NCI-H510A (cell line): ENCODE measurements at places on chromosomes 3 and 15.

- DNase-seq, result no peak
Observed at GRCh38 chr15:85871545-85871944, 76.8 kb upstream of the KLHL25 start.

DNA sequence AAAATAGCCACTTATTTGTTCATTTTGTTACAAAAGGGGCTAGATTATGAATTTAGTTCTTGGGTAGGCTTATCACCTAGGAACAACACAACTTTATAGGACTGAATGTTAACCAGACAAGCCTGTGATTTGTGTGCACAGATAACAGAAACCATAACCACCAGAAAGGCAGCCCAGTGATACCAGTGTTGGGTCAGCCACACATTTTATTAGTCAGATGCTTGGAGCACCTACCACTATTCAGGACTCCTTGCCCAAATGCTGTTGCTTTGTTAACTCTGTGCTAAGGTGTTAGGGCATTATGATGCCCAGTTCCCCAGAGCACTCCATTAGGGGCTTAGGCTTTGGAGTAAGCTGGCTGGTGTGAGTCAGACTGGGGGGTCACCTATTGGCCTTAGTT is 22.5 kb downstream of the PLCL2 start:
- no peak for DNase-seq

GRCh38 chr3:13621381-13622221 is 72.7 kb downstream of the FBLN2 start:
- no peak for DNase-seq

GRCh38 chr3:31172336-31172735 is 277.9 kb upstream of the GADL1 start:
- DNase-seq, result no peak

- DNase-seq, result no peak
Observed at GRCh38 chr15:52181938-52182780, 9.0 kb downstream of the GNB5 start.

GRCh38 chr15:80371924-80372323 is 32.3 kb upstream of the ARNT2 start:
- no peak for DNase-seq

- DNase-seq, result no peak
Observed at GRCh38 chr3:82520846-82521245, 759.4 kb upstream of the GBE1 start.

DNA sequence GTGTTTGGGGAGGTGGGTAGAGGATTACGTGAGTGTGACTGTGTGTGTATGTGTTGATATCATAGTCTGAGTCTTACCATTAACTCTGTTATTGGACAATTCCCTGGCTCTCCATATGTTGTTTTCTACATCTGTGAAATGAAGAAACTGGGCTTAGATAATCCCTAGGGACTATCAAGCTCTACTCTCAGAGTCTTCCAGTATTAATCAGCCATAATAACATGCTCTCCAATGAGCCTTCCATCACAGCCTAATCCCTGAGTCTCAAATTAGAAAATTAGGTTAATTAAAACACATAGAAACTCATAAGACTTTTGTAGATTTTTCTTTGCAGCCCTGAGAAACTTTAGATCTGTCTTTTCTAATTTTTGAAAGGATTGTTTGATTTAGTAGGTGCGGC is 404.2 kb upstream of the RARB start:
- DNase-seq, result no peak

GRCh38 chr3:136733317-136733833 is 18.8 kb downstream of the STAG1 start:
- no peak for DNase-seq

DNA sequence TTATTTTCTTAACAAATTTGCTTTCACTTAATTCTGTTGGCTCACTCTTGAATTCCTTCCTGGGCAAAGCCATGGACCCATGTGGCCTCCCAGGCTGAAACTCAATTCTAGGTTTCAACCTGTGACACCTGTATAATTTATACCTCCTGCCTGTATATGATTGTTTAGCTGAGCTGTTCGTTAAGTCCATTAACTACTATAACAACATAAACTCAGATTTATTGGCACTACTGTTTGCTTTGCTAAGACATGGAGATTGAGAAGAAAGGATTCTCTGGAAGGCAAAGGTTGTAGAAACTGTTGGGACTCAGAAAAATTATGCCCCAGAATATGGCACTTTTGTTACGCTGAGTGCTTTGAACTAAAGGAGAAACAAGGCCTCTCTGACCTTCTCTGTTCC is 26.7 kb upstream of the CCDC50 start:
- no peak for DNase-seq

- no peak for DNase-seq
Observed at GRCh38 chr15:96790004-96790403, 459.5 kb downstream of the NR2F2 start.

GRCh38 chr15:42141795-42142667 is 14.4 kb downstream of the PLA2G4F start:
- no peak for DNase-seq

DNA sequence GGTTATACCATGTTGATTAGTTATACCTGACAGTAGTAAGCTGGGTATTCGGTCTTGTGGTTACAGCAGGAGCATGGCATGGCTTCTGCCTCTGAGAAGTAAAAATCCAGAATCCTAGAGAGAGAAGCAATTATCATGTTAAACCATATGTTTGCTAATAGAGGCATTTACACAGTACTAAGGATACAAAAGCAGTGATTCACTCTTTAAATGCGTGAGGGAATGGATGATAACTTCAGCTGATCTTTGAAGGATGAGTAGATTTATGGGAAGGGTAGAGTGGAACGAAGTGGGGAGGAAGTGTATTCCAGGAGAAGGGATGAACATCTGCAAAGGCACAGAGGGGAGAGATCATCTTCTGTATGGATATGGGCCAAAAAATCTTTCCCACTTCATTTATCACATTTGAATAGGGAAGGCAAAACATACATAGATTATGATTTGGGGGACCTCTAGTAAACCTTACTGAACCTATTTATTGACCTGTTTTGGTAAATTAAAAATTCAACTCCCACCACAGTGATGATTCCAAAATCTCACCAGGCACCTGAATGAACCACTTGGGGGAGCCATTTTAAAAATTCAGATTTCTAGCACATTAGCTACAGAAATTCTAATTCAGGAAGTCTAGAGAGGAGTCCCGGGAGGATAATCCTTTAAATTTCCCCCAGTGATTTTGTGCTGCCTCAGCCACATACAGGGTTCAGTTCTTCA is 35.1 kb downstream of the IGSF10 start:
- DNase-seq, result no peak

DNA sequence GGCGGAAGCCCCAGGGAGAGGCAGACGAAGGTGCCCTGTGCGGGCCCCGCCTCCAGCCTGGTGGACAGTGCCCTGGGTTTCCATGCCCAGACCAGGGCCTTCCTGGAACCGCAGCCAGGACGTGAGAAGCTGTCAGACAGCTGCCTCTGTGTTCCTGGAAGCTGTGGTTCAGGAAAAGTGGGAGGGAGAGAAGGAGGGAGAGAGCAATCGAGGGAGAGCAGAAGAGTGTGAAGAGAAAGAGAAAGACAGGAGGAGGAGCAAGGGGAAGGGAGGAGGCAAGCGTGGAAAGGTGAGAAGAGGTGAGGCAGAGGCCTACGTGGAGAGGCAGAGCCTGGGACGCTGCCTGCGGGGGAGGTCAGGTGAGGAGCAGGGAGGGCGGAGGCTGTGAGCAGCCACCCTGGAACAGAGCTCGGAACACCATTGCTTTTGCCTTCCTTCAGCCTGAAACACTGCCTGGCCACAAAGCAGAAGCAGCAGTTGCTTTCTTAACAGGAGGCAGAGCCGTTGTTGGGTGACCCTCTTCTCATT is 18.6 kb downstream of the ZDHHC19 start:
- DNase-seq, result no peak

GRCh38 chr3:120854908-120855526 is 53.0 kb upstream of the STXBP5L start:
- no peak for DNase-seq

DNA sequence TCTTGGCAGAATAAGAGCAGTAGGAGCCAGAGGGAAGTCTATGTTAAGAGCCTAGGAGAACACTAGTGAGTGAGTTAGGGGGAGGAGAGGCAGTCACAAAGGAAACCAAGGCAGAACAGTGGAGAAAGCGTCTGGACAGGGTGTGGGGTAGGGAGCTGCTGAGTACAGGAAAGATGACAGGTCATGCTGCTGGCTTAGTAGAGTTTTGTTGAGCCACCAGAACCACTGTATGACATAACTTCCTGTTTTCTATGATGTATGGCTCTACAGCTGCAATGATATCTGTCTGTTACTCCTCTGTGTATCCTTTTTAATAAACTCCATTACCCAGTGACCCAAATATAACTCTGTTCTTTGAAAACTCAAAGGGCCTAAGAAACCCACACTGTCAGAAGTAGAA is 10.6 kb upstream of the STT3B start:
- no peak for DNase-seq

DNA sequence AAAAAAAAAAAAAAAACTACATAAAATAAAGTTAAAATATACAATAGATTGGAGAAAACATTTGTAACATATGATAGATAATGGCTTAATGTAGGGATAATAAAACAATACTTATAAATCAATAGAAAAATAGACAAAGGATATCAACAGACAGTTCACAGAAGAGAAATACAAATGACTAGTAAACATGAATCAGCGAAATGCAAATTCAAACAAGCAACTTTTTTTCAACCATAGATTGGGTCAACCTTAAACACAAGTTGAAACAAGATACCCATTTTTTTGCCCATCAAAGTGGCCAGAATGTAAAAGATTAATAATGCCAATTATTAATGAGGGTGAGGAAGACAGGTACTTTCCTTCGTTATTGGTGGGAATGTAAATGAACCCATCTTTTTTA is 59.9 kb downstream of the ABHD2 start:
- DNase-seq, result no peak

DNA sequence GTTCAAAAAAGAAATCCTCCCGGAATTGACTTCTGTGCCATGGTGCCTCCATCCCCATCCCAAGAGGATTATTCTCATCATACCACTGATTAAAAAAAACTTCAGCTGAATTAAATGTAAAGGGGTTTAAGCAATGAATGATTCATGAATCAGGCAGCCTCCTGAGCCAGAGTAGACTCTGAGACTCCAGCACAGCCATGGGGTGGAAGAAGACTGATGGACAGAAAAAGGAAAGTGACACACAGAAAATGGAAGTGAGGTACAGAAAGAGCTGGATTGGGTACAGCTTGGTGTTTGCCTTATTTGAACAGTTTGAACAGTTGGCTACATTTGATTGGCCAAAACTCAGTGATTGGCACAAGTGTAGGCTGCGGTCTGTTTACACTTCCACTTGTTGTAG is 224.8 kb upstream of the ATP10A start:
- DNase-seq, result no peak

DNA sequence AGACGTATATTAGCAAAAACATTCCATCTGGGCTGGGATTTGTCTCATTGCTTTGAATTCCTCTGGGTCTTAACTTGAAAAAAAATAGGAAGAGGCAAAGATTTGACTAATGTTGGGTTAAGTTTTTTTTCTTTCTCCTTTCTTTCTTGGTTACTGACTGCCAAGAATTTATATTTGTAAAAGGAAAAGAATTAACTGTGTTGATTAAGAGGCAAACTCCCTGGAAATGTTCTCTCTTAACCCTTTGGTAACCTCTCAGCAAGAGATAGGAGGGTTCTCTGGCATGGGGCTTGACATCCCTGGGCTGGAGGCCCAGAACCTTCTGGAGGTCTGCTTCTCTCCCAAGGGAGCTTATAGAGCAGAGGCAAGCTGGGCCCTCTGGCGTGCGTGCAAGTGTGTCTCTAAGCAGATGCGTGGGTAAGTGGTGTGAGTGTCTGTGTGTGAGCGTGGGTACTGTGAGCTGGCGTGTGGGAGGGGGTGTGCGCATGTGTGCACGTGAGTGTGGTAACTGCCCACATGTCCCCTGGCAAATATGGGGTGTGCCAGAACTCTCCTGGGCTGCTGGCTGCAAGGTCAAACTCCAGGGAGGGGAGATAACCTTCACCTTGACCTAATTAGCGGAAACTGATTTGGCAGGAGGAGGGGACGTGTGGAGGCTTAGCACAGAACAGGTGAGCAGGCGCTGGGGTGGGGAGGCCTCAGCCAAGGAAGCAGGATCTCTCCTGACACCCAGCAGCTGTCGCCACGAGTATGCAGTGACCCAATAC is 49.4 kb upstream of the MAGEF1 start:
- no peak for DNase-seq

DNA sequence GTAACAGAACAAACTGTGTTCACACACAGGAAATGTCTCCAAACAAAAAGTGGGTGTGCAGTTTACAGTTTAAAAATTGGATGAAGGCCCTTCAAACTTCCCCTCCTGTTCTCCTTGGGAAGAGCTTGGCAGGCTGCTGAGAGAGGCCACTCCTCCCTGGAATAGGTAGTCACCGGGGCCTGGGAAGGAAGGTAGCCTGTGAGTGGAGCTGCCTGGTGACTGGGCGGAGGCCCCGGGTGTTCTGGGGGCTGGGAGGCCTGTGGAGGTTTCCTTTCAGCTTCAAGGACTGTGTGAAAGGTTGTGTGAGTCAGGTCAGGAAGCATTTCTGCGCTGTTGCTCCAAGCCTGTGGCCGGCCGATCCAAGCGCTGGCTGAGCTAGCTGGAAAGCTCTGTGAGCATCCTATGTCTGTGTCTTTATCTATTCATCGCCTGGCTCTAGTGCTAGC is 14.1 kb downstream of the SLCO3A1 start:
- DNase-seq, result no peak

- DNase-seq, result no peak
Observed at GRCh38 chr3:45644063-45644790, 45.0 kb upstream of the SACM1L start.

DNA sequence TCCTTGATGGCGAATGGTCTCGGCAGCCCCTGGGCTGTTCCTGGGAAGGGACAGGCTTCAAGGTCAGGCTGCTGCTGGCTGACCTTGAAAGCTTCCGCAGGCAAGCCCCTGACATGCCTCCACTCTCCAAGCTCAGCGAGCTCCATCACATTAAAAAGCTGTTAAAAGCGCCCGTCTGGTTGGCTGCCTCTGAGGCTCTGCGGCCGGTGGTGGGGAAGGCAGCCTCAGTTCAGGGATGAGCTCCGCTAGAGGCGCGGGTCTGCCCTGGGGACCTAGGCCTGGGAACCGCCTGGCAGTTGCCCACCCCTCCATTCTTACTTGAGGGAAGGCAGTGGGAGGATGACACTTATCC is 103.8 kb downstream of the LINGO1 start:
- DNase-seq, result no peak

DNA sequence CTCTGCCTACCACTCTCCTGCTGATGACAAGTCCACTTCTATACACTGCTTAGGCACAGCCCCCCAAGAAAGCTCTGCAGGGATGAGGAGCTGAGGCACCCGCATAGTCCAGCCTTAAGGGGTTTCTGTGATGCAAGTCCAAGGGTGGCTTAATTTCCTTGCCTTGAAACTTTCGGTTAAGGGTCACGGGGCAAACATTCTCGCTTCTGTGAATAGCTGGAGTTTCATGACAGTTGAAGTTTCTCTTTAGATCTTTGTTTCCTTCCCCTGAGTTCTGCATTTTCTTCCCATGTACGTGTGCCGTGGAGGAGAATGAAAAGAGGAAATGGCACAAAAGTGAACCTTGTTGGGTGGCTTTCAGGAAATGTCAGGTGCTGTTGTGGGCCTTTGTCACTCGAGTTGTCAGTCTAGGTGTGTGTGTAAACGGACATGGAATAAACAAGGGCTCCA is 7.0 kb downstream of the GPR160 start:
- no peak for DNase-seq

GRCh38 chr3:106007512-106007911 is 138.7 kb upstream of the CBLB start:
- no peak for DNase-seq

- no peak for DNase-seq
Observed at GRCh38 chr3:147449669-147450068, 40.5 kb downstream of the ZIC1 start.
